Heart right ventricle (tissue), 16 donors: ENCODE measurements at places on chromosomes 3 and 15. TPM values are rescaled to one million over a fixed set of nuclear protein-coding genes. Genes with fewer than 3 reads are reported as not detected.
A peak's percentile ranks its signal among the peaks of the same experiment; 100 is the strongest.

DNA sequence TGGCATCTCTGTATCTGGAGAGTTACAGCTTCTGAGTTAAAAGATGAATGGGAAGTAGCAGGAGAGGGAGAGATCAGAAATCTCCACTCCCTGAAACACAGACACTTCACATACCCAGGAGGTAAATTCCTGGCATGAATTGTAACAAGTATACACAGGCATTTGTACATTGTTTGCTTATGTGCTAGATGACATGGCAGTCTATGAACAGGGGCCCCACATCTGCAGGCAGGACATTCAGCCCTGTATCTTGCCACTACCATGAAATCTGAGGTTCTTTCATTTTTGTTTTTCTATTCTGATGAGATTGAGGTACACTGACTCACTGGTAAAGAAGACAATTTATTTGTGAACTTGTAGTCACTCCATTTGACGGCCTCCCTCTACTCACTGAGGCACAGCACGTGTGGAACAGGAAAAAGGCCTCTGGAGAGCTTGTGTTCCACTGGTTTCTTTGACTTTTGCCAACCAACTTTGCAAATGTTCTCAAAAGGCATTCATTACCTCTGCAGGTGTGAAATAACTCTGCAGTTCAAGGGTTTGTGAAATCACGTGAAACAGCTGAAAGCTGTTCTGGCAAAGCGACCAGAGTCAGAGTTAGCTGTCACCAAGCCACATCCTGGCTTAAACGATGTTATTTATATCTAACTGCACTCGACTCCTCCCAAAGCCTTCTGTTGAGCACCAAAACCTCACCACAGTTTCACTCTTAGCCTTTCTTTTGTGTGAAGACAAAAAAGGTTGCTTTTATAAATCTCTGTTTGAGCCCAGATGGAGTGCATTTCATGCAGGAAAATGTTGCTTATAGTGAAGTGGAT is 401.3 kb upstream of the CFAP20DC start:
- DNase-seq: peak; percentile 12

DNA sequence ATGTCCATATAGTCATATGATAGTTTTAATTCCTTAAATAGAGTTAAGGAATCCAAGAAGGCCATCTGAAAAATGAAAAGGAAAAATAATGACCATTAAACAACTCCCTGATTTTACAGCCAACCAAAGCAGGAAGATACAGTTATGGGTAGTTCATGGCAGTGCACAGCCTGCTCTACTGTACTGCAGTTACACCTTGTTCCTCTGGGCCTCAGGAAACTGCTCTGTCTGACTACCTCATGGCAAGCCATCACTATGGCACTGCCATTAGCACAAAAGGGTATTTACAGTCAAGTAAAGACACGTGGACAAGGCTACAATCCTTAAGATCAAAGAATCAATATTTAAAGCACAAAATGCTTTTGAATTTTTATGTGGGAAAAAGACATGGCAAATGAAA is 19.5 kb downstream of the SECISBP2L start:
- no peak for DNase-seq

- no peak for DNase-seq
Measured at GRCh38 chr3:196537319-196537984, 22.3 kb upstream of the SMCO1 start.

DNA sequence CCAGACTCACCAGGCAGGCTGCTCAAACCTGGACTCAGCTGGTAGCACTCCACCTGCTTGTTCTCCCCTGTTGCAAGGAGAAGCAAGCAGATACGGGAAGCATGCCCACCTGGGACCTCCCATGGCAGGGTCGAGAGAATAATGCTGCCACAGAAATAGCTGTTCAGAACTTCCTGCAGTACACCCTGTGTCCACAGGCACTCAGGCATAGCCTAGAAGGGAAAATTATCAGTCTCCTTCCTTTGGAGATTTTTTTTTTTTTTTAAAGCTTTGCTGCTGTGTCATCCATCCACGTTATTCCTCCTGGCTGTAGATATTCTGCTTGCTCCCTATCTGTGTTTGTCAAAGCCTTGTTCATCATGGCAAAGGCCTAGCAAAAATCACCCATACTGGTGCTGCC is 32.7 kb upstream of the RPS17 start:
- DNase-seq: no peak

DNA sequence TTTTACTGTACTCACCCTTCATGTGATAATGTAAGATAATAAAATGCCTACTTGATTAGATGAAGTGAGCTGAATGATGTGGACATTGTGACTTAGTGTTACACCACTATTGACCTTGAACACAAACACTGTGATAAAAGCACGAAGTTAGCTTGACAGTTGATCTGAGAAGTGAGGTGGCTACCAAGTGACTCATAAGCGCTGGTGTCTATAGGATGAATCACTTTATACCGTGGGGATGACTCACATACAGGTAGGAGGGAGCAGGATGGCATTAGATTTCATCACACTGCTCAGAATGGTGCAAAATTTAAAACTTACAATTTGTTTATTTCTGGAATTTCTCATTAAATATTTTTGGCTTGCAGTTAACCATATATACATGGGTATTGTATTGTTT is 174.7 kb upstream of the CNTN3 start:
- no peak for DNase-seq

DNA sequence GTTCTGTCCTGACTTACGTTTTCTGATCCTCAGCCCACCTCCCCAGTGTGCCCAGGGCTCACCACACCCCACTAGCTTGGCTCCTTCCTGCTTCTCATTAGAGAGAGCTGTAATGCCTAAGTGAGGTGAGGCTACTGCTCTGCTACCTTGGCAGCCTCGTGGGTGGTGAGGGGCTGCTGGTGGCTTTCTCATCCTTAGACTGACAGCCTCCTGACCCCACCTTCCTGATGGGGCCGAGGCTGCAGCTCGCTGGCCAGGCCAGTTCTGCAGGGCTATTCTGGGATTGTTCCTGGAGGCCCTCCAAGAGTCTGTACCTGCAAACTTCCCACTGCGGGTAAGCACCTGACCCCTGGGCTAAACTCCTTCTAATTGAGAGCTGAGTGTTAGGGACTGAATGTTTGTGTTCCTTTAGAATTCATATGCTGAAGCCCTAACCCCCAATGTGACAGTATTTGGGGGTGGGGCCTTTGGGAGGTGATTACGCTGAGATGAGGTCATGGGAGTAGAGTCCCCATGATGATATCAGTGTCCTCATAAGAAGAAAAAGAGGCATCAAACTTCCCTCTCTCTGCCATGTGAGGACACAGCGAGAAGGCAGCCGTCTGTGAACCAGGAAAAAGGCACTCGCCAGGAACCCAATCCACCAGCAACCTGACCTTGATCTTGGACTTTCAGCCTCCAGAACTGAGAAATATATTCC is 38.1 kb upstream of the IQSEC1 start:
- no peak for DNase-seq

- DNase-seq: no peak
Measured at GRCh38 chr15:68985361-68985891, 29.1 kb upstream of the NOX5 start.

DNA sequence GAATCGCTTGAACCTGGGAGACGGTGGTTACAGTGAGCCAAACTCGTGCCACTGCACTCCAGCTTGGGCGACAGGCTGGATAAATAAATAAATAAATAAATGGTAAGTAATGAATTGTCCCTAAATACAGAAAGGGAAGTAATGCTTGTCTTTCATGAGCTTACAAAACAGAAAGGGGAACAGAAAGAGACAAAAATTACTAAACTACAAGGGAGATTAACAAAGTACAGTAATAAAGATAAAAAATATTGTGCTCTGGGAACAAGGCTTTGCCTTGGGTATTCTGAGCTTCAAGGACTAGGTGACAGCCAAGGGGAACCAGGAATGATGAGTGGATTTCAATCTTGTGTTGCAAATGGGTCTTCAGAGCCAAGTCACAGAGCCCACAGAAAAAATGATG is 9.2 kb upstream of the HLTF start:
- no peak for DNase-seq

DNA sequence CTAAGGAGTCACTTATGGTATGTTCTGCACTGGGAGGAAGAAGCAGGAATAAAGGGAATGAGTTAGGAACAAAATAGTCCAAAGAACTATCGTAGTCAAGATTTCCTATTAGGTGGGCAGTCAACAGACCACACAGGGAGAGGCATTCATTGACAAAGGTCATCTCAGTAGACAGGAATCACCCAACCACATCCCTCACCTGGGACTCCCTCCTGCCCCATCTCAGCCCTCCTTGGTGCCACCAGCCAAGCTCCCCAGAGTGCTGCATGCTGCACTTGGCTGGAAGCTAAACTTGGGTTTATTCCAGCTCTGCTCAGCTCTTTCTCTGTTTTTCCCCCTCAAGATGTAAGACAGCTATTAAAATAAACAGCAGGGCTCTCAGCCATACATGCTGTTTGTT is 72.3 kb upstream of the CTNNB1 start:
- DNase-seq: no peak

DNA sequence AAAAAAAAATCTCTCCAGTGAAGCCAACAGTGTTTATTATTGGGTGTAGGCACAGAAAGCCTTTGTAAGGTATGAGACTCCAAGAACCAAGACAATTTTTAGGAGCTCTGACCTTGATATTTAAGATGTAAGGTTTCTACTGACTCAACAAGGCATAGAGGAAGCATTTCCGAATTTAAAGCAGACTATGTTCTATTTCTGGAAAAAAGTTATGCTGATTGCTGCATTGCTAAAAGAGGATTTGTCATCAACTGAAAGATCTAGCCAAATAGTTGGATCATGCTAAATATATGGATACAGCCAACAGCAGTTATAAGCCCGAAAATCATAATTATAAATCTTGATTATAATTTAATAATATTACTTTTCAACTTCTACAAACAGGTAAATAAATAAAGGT is 53.3 kb upstream of the MELTF start:
- DNase-seq: no peak

The C3orf85 gene
- total RNA-seq: not detected

DNA sequence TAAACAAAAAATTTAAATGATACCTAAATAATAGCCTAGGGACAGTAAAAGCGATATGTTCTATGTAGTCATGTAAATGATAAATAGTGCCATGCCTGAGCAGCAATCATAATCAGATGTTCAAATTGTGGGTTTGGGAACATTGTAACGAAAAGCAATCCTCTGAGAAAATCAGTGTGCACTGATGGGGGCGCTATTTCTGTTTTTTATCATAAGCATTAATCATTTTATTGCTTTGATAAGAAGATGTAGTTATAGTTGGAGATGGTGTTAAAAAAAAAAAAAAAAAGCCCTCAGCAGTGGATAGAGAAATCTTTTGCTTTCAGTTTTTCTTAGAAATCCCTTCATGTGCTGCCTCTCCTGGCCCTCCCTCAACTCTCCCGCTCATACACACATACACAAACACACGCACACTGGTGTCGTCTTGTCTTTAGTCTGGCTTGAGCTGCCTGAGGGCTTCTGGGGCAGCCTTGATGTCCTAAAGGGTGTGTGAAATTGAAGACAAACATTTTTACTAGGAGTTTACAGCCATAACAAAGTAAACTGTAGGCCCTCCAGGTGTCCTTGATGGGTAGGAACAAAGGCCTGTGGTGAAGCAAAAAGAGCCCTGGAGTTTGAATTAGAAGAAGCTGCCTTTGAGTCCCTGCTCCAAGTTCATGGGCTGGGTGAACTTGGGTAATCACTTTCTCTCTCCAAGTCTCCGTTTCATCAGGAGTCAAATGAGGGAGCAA is 428.1 kb downstream of the SOX2 start:
- DNase-seq: no peak

- DNase-seq: no peak
Measured at GRCh38 chr3:169923831-169924230, 12.5 kb downstream of the SAMD7 start.

The CIDEC gene
- 7.4 TPM for total RNA-seq

DNA sequence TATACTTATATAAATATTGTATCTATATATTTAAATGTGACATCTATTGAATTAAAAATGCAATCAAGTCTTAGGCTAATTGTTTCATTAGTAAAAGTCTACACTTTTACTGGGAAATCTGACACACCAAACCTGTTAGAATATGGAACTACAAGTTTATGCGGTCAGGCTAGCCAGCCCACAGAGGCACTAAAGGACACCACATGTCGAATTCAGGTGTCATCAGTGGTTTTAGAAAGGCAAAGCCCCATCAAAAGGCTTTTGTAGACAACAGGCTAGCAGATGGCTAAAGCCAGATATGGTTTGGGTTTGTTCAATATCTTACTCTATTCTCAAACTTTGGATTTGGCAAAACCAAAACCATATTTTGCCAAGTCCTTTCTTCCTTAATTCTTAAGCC is 411.0 kb downstream of the MECOM start:
- no peak for DNase-seq

DNA sequence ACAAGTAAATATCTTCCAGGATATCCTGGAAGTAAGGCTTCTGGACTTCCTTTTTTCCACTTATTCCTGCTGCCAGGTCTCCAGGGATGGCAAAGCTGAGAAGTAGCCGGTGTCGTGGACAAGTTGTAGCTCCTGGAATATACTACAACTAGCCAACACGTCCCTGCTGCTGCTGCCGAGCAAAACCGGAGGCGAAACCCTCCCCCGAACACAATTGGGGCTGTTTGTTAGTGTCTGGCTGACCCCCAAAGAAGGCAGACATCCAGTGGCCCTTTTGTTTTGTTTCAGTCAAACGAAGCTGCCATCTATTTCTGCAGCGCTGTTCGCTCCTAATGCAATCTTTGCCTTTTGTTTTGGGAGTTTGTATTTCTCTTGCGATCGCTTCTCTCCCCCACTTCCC is 45.3 kb upstream of the EIF5A2 start:
- DNase-seq: no peak

The ZCWPW2 gene
- total RNA-seq: 2.6 TPM

The LIPC gene
- 1.3 TPM for total RNA-seq

DNA sequence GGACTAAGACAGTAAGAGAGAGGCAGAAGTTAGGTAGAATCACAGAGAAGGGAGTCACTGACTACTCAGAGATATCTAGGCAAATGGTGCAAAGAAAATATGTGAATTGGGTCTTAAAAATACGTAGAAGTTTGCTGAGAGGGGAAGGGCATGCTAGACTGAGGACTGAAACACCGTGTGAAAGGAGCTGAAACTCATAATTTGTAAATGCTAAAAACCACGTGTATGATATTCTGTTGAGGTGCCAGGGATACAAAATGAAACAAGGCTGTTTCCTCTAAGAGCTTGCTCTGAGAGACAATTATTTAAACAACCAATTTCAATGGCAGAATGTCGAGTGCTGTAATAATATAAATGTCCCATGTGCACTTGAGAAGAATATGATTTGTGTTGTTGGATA is 47.2 kb downstream of the NCK1 start:
- no peak for DNase-seq

The CLSTN2 gene
- 4.1 TPM for total RNA-seq

GRCh38 chr3:111906656-111907055 is 47.6 kb downstream of the PHLDB2 start:
- DNase-seq: no peak

The CCR8 gene
- not detected for total RNA-seq

GRCh38 chr15:56428821-56429458 is 36.0 kb downstream of the MNS1 start:
- DNase-seq: no peak

The OR5K2 gene
- total RNA-seq: not detected

The CAMK2N2 gene
- total RNA-seq: not detected

The GLDN gene
- 12.6 TPM for total RNA-seq

The SLC12A1 gene
- not detected for total RNA-seq
